T-cell (primary cell): ENCODE measurements at places on chromosomes 13 and 19. TPM values are rescaled to one million over a fixed set of nuclear protein-coding genes. Genes with fewer than 3 reads are reported as not detected.

- H3K4me3 ChIP-seq: no peak within 1 kb of the TSS
- H3K27me3 ChIP-seq: peaks cover 36% of the 10 kb centered on the region
- no peak within 1 kb of the TSS for H3K27ac ChIP-seq
- peak; percentile 14 for DNase-seq
- no peaks in the 10 kb centered on the region for H3K36me3 ChIP-seq
Observed at GRCh38 chr19:39083983-39084731, at the start of gene ACP7. Gene ACP7 (plus strand): TSS chr19:39084368. CDS start chr19:39085270, 902 bp downstream.

DNA sequence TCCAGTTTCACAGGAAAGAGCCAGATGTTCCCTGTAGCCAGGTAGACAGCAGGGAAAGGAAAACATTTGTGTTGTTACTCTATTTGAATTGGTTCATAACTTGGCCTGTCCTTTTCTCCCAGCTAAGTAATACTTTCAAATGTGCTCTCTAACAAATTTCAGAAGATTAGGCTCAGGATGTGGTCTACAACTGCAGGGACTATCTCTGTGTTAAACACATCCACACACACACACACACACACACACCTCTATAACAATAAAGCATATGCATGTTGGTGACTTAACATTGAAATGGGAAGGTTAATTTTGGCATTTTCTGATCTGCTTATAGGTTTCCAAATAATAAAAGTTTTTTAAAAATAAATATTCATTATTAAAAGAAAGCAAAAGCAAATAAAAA, 316.0 kb upstream of the ARGLU1 start:
- no peaks in the 10 kb centered on the region for H3K36me3 ChIP-seq
- no peak for DNase-seq
- no peak overlapping the region for H3K27ac ChIP-seq
- H3K4me1 ChIP-seq: no peaks in the 10 kb centered on the region
- no peaks in the 10 kb centered on the region for H3K27me3 ChIP-seq

DNA sequence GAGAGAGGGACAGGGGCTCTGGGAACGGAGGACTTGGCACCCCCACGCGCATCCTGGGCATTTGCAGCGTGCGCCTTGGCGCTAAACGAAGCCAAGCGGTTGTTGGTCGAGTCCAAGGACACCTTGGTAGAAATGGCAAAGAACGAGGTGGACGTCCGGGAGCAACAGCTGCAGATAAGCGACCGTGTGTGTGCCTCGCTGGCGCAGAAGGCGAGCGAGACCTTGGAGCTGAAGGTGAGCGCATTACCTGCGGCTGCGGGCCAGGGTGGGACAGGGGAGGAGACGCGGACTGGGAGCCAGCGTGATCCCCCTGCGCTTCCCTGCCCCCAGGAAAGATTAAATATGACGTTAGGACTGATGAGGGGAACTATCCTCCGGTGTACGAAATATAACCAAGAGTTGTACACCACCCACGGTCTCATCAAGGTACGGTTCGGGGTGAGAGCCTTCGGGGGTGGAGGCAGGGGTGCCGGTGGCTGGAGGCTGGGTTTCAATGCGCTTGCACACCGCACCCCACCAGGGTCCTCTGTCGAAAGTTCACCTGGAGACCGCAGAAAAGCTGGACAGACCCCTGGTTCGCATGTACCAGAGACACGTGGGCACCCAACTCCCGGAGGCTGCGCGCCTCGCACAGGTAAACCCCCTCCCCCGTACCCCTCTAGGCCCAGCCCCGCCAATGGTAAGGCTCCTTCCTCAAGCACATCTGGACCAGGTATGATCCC, 27.8 kb upstream of the CASP14 start:
- no peaks in the 10 kb centered on the region for H3K36me3 ChIP-seq
- H3K4me1 ChIP-seq: no peaks in the 10 kb centered on the region
- H3K27ac ChIP-seq: no peak overlapping the region

DNA sequence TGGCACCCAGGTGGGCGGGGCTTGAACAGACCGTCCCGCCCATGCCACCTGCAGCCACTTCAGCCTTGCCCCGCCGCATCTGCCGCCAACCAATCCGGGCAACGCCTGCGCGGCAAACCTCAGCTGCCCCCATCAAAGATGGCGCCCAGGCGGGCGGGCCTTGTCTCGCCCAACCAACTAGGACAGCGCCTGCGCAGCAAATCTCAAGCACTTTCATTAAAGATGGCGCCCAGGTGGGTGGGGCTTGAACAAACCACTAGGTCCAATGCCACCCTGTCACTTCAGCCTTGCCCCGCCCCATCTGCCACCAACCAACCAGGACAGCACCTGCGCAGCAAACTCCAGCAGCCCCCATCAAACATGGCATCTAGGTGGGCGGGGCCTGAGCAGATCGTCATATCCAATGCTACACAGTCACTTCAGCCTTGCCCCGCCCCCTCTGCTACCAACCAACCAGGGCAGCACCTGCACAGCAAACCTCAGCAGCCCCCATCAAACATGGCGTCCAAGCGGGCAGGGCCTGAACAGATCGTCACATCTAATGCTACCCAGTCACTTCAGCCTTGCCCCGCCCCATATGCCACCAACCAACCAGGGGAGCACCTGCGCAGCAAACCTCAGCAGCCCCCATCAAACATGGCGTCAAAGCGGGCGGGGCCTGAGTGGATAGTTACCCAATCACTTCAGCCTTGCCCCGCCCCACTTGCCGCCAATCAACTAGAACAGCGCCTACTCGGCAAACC, 1.4 kb downstream of the PEG3 start:
- no peaks in the 10 kb centered on the region for H3K27me3 ChIP-seq
- peak; percentile 33 for DNase-seq
- no peaks in the 10 kb centered on the region for H3K36me3 ChIP-seq
- no peak overlapping the region for H3K27ac ChIP-seq

GFY gene
- total RNA-seq: not detected

PPP1R15A gene
- 713 TPM for total RNA-seq

KIR3DL2 gene
- total RNA-seq: 1.2 TPM

THSD1 gene
- total RNA-seq: 0.47 TPM
